ENCODE measurements at places on chromosomes 13 and 19. TPM values are rescaled to one million over a fixed set of nuclear protein-coding genes. Genes with fewer than 3 reads are reported as not detected.

NLRP7 gene
- total RNA-seq, result not detected

CEACAM19 gene
- total RNA-seq, result 5.1 TPM

GJA3 gene
- not detected for total RNA-seq

FPR3 gene
- not detected for total RNA-seq

ITGBL1 gene
- total RNA-seq, result 3.6 TPM

IQCN gene
- total RNA-seq, result 0.10 TPM

ARL11 gene
- total RNA-seq, result 0.89 TPM

ZNF835 gene
- 0.40 TPM for total RNA-seq

PRKCSH gene
- total RNA-seq, result 167 TPM

CNN2 gene
- 166 TPM for total RNA-seq

PRKCG gene
- not detected for total RNA-seq

ZNF723 gene
- total RNA-seq, result not detected

SIGLECL1 gene
- total RNA-seq, result not detected

PRR12 gene
- 8.2 TPM for total RNA-seq

ZNF581 gene
- total RNA-seq, result 18.2 TPM

IZUMO2 gene
- total RNA-seq, result not detected

GPR12 gene
- total RNA-seq, result not detected

CEACAM8 gene
- total RNA-seq, result not detected

HSPH1 gene
- 62.2 TPM for total RNA-seq

CAPN12 gene
- total RNA-seq, result not detected

MZT1 gene
- total RNA-seq, result 30.1 TPM

DACT3 gene
- total RNA-seq, result 0.20 TPM

HSPB6 gene
- total RNA-seq, result not detected

GARIN5A gene
- not detected for total RNA-seq

WDR88 gene
- not detected for total RNA-seq

CDKN2D gene
- 7.5 TPM for total RNA-seq

TMEM221 gene
- total RNA-seq, result not detected

All from mammary microvascular endothelial cell (primary cell).